ENCODE measurements at places on chromosomes 2 and 18.

DNA sequence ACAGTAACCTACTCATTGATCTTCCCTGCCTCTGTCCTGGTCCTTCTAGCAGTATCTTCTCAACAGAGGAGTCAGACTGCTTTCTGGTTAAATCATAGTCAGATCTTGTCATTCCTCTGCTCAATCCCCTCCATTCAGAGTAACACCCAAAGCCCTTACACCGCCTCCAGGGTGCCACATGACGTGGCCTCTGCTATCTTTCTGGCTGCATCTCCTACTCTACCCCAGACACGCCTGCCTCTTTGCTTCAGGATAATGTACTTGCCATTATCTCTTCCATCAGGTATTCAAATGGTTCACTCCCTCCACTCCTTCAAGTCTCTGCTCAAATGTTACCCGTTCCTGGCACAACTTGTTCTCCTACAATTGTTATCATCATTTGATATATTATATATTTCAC, 36.3 kb upstream of the ACVR2A start:
- H3K27ac ChIP-seq: no peak overlapping the region
- DNase-seq: no peak
- H3K36me3 ChIP-seq: no peaks in the 10 kb centered on the region
- no peak overlapping the region for H3K4me3 ChIP-seq
- H3K4me1 ChIP-seq: no peaks in the 10 kb centered on the region

- no peaks in the 10 kb centered on the region for H3K36me3 ChIP-seq
- DNase-seq: no peak
- H3K4me3 ChIP-seq: no peak overlapping the region
- H3K27ac ChIP-seq: no peak overlapping the region
Measured at GRCh38 chr2:173431191-173431590, 76.5 kb downstream of the CDCA7 start.

- no peak overlapping the region for H3K27ac ChIP-seq
- no peak overlapping the region for H3K4me3 ChIP-seq
- no peak for DNase-seq
Measured at GRCh38 chr2:37887286-37887685, 37.8 kb upstream of the RMDN2 start.

DNA sequence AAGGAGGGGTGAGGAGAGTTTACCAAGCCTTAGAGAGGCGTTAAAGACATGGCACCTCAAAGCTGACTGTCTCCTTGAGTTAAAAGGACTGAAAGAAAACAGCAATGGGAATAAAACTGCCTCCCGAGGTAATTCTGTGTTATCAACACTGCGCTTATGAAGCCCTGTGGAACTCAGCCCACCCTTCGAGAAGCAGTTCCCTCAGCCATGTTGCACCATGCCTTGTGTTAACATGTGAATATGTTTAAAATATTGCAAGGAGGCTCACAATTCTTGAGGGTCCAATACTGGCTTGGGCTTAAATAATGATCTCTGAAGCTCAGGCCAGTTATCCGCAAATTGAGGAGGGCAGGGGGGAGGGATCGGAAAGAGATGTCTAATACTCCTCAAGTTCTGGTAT, 14.7 kb downstream of the KLF7 start:
- DNase-seq: no peak
- H3K4me1 ChIP-seq: peaks cover 91% of the 10 kb centered on the region
- H3K4me3 ChIP-seq: no peak overlapping the region
- H3K36me3 ChIP-seq: peaks cover 5% of the 10 kb centered on the region
- no peaks in the 10 kb centered on the region for H3K27me3 ChIP-seq
- H3K27ac ChIP-seq: no peak overlapping the region

GRCh38 chr18:42675810-42676209, 439.7 kb downstream of the RIT2 start:
- no peaks in the 10 kb centered on the region for H3K36me3 ChIP-seq
- H3K27me3 ChIP-seq: no peaks in the 10 kb centered on the region
- no peak overlapping the region for H3K4me3 ChIP-seq
- no peak overlapping the region for H3K27ac ChIP-seq
- no peak for DNase-seq
- H3K4me1 ChIP-seq: no peaks in the 10 kb centered on the region

GRCh38 chr2:26216587-26216986, 27.8 kb downstream of the HADHA start:
- no peak for DNase-seq
- no peak overlapping the region for H3K4me3 ChIP-seq
- H3K27me3 ChIP-seq: no peaks in the 10 kb centered on the region
- peaks cover 100% of the 10 kb centered on the region for H3K36me3 ChIP-seq
- no peaks in the 10 kb centered on the region for H3K4me1 ChIP-seq
- H3K27ac ChIP-seq: no peak overlapping the region

DNA sequence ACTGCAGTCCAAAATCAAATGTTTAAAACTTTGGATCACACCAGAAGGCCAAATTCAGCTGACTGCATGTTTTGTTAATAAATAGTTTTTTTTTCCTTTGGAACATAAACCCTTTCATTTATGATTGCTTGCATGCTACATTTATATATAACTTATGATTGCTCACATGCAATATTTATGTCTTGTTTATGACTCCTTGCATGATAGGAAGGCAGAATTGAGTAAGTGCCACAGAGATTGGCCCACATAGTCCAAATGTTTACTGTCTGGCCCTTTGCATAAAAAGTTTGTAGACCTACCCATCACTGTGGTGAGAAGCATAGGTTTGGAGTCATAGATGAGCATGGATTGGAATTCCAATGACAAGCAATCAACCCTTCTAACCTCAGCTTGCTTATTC, 30.8 kb downstream of the WDFY1 start:
- DNase-seq: no peak
- peaks cover 24% of the 10 kb centered on the region for H3K4me1 ChIP-seq
- peaks cover 44% of the 10 kb centered on the region for H3K36me3 ChIP-seq
- H3K27ac ChIP-seq: no peak overlapping the region
- H3K4me3 ChIP-seq: no peak overlapping the region

GRCh38 chr2:45047301-45047700, 38.0 kb upstream of the SIX2 start:
- no peaks in the 10 kb centered on the region for H3K4me1 ChIP-seq
- H3K36me3 ChIP-seq: no peaks in the 10 kb centered on the region
- H3K27me3 ChIP-seq: peaks cover 10% of the 10 kb centered on the region
- DNase-seq: no peak
- no peak overlapping the region for H3K4me3 ChIP-seq

DNA sequence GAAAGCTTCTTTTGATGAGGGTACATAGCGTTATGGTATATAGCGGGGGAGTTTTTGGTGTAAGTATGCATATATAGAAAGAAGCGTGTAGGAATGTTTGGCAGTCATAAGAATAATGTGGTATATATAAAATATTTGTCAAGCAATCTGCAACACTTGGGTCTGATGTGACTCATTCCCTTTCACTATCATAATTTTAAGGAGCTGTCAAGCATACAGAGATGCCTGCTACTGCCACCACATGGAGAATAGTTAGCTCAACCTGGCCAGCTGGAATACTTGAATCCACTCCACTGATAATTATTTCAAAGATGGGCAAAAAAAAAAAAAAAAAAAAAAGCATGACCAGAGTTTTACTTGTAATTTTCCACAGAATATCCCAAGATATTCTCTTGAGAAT, 559.8 kb upstream of the REG3G start:
- H3K27ac ChIP-seq: no peak overlapping the region
- H3K4me1 ChIP-seq: no peaks in the 10 kb centered on the region
- no peak for DNase-seq
- no peak overlapping the region for H3K4me3 ChIP-seq
- H3K27me3 ChIP-seq: no peaks in the 10 kb centered on the region

- no peak for DNase-seq
- H3K4me3 ChIP-seq: no peak overlapping the region
- H3K27ac ChIP-seq: no peak overlapping the region
- no peaks in the 10 kb centered on the region for H3K36me3 ChIP-seq
- H3K27me3 ChIP-seq: no peaks in the 10 kb centered on the region
- no peaks in the 10 kb centered on the region for H3K4me1 ChIP-seq
Measured at GRCh38 chr2:184444623-184445223, 153.6 kb upstream of the ZNF804A start.

- H3K27ac ChIP-seq: no peak overlapping the region
- no peak for DNase-seq
- peaks cover 25% of the 10 kb centered on the region for H3K36me3 ChIP-seq
- no peaks in the 10 kb centered on the region for H3K27me3 ChIP-seq
- H3K4me1 ChIP-seq: peaks cover 16% of the 10 kb centered on the region
- H3K4me3 ChIP-seq: no peak overlapping the region
Measured at GRCh38 chr2:128270672-128271596, 47.7 kb downstream of the HS6ST1 start.

- H3K4me3 ChIP-seq: no peak overlapping the region
- no peaks in the 10 kb centered on the region for H3K36me3 ChIP-seq
- H3K4me1 ChIP-seq: no peaks in the 10 kb centered on the region
- DNase-seq: peak; percentile 64
- H3K27ac ChIP-seq: no peak overlapping the region
Measured at GRCh38 chr18:37487400-37487867, 78.2 kb downstream of the CELF4 start.

- H3K27me3 ChIP-seq: no peaks in the 10 kb centered on the region
- H3K4me1 ChIP-seq: peaks cover 15% of the 10 kb centered on the region
- no peaks in the 10 kb centered on the region for H3K36me3 ChIP-seq
Measured at GRCh38 chr2:99066075-99066958, 75.2 kb upstream of the C2orf15 start.

GRCh38 chr2:182980115-182980514, 58.1 kb downstream of the NCKAP1 start:
- no peaks in the 10 kb centered on the region for H3K4me1 ChIP-seq
- H3K27me3 ChIP-seq: no peaks in the 10 kb centered on the region
- H3K27ac ChIP-seq: no peak overlapping the region
- DNase-seq: no peak
- H3K36me3 ChIP-seq: peaks cover 57% of the 10 kb centered on the region

- peak overlapping the region; percentile 93 for H3K27ac ChIP-seq
- no peaks in the 10 kb centered on the region for H3K36me3 ChIP-seq
- no peaks in the 10 kb centered on the region for H3K27me3 ChIP-seq
- no peak for DNase-seq
- no peak overlapping the region for H3K4me3 ChIP-seq
Measured at GRCh38 chr2:237874585-237875161, 15.2 kb downstream of the RAMP1 start.

DNA sequence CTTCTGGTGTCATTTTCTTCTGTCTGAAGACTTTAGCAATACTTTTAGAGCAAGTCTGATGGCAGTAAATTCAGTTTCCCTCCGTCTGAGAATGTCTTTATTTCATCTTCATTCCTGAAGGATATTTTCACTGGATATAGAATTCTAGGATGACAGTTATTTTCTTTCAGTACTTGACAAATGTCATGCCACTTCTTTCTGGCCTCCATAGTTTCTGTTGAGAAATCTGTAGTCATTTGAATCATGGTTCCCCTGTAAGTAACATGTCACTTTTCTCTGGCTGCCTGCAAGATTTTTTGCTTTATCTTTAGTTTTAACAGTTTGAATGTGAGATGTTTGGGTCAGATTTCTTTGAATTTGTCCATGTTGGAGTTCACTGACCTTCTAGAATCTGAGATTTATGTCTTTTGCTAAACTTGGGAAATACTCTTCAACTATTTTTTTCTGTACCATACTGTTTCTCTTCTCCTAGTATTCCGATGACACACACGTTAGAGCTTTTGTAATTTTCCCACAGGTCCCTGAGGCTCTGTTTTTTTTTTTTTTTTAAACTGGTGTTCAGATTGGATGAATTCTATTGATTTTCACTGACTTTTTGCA, 30.2 kb downstream of the RMND5A start:
- H3K4me3 ChIP-seq: no peak overlapping the region
- peaks cover 32% of the 10 kb centered on the region for H3K4me1 ChIP-seq
- H3K27ac ChIP-seq: no peak overlapping the region
- peaks cover 43% of the 10 kb centered on the region for H3K36me3 ChIP-seq
- H3K27me3 ChIP-seq: no peaks in the 10 kb centered on the region

GRCh38 chr2:101023327-101024107, 21.4 kb downstream of the RPL31 start:
- no peaks in the 10 kb centered on the region for H3K4me1 ChIP-seq
- no peak for DNase-seq
- no peak overlapping the region for H3K4me3 ChIP-seq
- peaks cover 87% of the 10 kb centered on the region for H3K36me3 ChIP-seq
- no peaks in the 10 kb centered on the region for H3K27me3 ChIP-seq

GRCh38 chr2:3491306-3491705, 28.0 kb downstream of the ADI1 start:
- H3K27me3 ChIP-seq: no peaks in the 10 kb centered on the region
- H3K4me1 ChIP-seq: peaks cover 25% of the 10 kb centered on the region
- no peak overlapping the region for H3K27ac ChIP-seq
- no peak for DNase-seq
- H3K4me3 ChIP-seq: no peak overlapping the region

- H3K36me3 ChIP-seq: no peaks in the 10 kb centered on the region
- H3K4me1 ChIP-seq: peaks cover 63% of the 10 kb centered on the region
- no peak for DNase-seq
- no peak overlapping the region for H3K4me3 ChIP-seq
Measured at GRCh38 chr2:102060047-102060446, 68.3 kb downstream of the IL1R2 start.

DNA sequence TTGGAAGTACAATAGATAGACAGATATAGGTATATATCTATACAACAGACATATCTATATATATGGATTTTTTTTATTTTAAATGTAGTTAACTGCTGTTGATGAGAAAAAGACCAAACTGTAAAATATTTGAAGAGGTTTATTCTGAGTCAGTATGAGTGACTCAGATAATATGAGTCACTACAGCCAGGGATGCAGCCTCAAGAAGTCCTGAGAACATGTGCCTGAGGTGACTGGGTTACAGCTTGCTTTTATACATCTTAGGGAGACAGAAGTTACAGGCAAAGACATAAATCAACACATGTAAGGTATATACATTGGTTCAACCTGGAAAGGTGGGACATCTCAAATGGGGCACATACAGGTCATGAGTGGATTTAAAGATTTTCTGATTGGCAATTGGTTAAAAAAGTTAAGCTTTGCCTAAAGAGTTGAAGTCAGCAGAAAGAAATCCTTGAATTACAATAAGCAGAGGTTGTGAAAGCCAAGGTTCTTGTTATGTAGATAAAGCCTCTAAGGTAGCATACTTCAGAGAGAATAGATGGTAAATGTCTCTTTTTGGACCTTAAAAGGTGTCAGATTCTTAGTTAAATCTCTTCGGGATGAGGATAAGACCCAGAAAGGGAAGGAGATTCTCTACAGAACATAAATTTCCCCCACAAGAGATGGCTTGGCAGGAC, 149.9 kb downstream of the RBM43 start:
- H3K4me3 ChIP-seq: no peak overlapping the region
- no peaks in the 10 kb centered on the region for H3K36me3 ChIP-seq
- H3K27ac ChIP-seq: no peak overlapping the region
- no peak for DNase-seq
- H3K4me1 ChIP-seq: no peaks in the 10 kb centered on the region

Measured in stomach (tissue), 19 donors.